ENCODE measurements at places on chromosomes 6 and 20. TPM values are rescaled to one million over a fixed set of nuclear protein-coding genes. Genes with fewer than 3 reads are reported as not detected.

The ADNP gene
- 70.7 TPM for total RNA-seq

The COL11A2 gene
- 1.4 TPM for total RNA-seq

DNA sequence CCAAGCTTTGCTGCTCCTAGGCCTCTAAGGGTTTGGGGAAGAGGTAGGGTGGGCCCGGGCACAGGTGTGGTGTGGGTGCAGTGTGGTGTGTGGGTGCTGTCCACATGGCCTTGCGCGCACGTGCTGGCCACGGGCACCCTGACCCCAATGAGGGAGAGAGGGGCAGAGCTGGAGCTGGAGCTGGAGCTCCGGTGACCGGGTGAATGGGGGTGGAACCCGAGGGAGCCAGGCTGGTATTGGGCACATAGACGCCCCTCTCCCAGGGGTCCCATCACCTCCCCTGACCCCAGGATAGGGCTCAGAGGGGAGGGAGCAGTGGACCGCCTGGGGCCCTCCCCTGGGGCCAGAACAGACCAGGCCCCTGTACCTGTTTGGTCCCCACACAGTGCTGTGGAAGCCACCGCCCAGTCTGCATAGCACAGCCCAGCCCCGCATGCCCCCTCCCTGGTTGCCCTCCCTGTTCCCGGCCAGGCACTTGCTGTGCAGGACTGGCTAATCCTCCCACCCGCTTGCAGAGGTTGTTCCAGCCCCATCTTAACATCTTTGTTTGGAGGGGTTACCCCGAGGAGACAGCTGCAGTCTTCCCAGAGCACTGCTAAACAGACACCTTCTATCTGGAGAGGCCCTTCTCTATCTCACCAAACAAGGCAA is 984 bp downstream of the ADAM33 start:
- peaks cover 3% of the 10 kb centered on the region for H3K4me1 ChIP-seq
- no peak overlapping the region for H3K4me3 ChIP-seq
- H3K27me3 ChIP-seq: peaks cover 55% of the 10 kb centered on the region
- no peak for DNase-seq

DNA sequence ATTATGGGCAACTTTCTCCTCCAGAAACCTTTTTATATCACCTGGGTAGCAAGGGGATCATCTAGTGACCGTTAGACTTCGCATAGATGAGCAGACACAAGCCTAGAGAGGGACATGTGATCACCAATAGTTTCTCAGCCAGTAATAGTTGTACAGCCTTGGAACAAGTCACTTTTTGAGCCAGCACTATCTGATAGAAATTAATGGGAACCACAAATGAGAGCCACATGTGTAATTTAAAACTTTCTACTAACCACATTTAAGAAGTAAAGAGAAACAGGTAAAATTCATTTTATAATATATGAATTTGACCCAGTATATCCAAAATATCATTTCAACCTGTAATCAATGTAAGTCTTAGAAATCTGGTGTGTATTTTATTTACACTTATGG is 592 bp upstream of the CTNNBL1 start:
- H3K27ac ChIP-seq: peak overlapping the region; percentile 81
- H3K27me3 ChIP-seq: peaks cover 13% of the 10 kb centered on the region
- peak overlapping the region; percentile 92 for H3K4me3 ChIP-seq
- no peak for DNase-seq

GRCh38 chr20:52936351-52937340 is 35.5 kb upstream of the TSHZ2 start:
- H3K4me1 ChIP-seq: no peaks in the 10 kb centered on the region
- no peak overlapping the region for H3K27ac ChIP-seq
- no peak for DNase-seq
- H3K36me3 ChIP-seq: no peaks in the 10 kb centered on the region
- H3K27me3 ChIP-seq: no peaks in the 10 kb centered on the region

The HFE gene
- total RNA-seq: 3.5 TPM

DNA sequence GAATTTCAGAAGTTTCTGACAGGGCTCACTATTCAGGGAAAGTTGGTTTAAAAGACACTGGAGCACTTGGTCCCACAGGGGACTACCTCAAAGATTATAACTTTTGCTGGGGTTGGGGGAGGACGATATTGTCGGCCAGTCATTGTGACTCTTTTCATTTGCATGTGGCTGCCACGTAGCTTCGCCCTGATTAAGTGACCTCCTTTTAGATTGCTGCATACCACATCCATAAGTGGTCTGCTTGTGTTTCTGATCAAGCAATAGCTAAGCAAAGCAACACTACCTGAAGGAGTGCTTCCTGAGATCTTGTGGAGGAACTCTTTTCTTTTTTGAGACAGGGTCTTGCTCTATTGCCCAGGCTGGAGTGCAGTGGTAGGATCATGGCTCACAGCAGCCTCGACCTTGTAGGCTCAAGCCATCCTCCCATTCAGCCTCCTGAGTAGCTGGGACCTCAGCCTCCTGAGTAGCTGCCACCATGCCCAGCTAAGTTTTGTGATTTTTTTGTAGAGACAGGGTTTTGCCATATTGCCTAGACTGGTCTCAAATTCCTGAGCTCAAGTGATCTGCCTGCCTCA is 691.3 kb downstream of the EPM2A start:
- DNase-seq: no peak
- H3K4me3 ChIP-seq: no peak overlapping the region
- peaks cover 2% of the 10 kb centered on the region for H3K27me3 ChIP-seq
- no peaks in the 10 kb centered on the region for H3K36me3 ChIP-seq
- H3K27ac ChIP-seq: no peak overlapping the region

DNA sequence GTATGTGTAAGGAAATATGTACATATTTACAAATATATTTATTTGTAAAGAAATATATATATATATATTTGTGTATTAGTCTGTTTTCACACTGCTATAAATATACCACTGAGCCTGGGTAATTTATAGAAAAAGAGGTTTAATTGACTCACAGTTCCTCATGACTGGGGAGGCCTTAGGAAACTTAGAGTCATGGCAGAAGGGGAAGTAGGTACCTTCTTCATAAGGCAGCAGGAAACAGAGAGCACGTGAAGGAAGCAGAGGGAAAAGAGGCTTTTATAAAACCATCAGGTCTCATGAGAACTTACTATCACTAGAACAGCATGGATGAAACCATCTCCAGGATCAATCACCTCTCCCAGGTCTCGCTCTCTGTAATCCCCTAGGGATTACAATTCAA is 644.5 kb upstream of the HS3ST5 start:
- H3K36me3 ChIP-seq: no peaks in the 10 kb centered on the region
- H3K27ac ChIP-seq: no peak overlapping the region
- no peaks in the 10 kb centered on the region for H3K27me3 ChIP-seq
- H3K4me1 ChIP-seq: peaks cover 9% of the 10 kb centered on the region

The ZNF512B gene
- 19.3 TPM for total RNA-seq

The DEFB128 gene
- total RNA-seq: not detected

The KIF25 gene
- total RNA-seq: not detected

The FOXA2 gene
- total RNA-seq: not detected

DNA sequence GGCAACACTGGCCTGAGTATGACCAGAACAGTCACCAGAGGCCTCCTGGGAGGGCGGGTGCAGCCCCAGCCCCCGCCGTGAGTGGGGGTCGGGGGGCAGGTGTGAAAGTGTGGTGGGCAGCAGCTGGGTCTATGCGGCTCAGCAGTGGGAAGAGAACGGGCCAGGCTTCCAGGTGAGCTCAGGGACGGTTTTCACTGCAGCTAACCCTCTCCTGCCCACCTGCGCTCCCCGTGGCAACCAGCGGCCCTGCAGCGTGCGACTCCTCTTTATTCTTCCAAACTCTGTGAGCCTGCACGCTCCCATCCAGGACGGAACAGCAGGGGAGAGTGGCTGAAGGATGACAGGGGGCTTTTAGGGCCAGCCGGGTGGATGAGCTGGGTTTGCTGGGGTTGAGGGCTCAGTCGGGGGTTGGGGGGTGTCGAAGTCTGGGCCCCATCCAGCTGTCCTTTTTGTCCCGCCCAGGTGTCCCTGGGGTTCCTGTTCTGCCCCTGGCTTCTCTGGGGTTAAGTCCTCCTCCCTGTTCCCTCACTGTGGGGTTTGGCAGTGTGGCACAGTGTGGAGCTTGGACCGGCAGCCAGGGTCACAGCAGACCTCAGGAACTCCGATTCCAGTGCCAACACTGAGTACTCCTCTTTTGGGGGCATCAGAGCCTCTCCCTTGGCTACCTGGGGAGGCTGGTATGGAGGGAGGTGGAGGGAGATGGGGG is 859 bp upstream of the BIRC7 start:
- no peaks in the 10 kb centered on the region for H3K36me3 ChIP-seq
- no peaks in the 10 kb centered on the region for H3K4me1 ChIP-seq
- H3K27me3 ChIP-seq: peaks cover 20% of the 10 kb centered on the region
- H3K27ac ChIP-seq: no peak overlapping the region

The DAAM2 gene
- not detected for total RNA-seq

The ARFGEF3 gene
- total RNA-seq: 0.06 TPM

DNA sequence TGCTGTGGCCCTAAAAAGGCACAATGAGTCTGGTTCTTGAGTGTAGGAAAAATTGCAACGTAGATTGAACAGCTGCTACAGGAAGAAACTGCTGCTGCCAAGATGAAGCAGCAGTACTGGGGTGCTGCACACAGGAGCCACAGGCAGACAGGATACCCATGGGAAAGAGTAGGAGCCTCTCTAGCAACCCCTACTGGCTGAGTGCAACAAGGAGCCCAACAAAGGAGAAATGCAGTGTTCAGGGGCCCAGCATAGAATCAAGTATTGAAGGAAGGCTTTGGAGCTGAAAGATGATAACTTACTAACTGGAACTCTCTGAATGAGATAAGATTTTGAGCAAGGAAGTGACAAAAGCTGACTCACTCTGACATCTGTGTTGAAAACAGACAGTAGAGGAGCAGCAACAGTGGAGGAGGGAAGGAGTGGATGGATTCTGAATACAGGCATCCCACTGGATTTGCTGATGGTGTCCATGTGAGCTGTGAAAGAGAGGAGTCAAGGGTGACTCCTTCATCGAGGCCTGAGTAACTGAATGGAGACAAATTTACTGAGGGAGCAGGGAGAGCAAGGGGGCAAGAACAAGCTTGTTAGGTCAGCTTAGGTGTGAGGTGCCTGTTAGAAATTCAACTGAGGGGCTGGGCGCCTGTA is 534.7 kb upstream of the JARID2 start:
- no peak overlapping the region for H3K4me3 ChIP-seq
- peaks cover 31% of the 10 kb centered on the region for H3K4me1 ChIP-seq
- H3K36me3 ChIP-seq: peaks cover 4% of the 10 kb centered on the region
- peak; percentile 75 for DNase-seq
- H3K27me3 ChIP-seq: no peaks in the 10 kb centered on the region

- no peak for DNase-seq
- H3K27ac ChIP-seq: no peak overlapping the region
- peaks cover 7% of the 10 kb centered on the region for H3K4me1 ChIP-seq
- H3K36me3 ChIP-seq: peaks cover 16% of the 10 kb centered on the region
- no peaks in the 10 kb centered on the region for H3K27me3 ChIP-seq
- no peak overlapping the region for H3K4me3 ChIP-seq
These were observed 46.4 kb downstream of the PTPRA start for GRCh38 chr20:2919518-2920245.

DNA sequence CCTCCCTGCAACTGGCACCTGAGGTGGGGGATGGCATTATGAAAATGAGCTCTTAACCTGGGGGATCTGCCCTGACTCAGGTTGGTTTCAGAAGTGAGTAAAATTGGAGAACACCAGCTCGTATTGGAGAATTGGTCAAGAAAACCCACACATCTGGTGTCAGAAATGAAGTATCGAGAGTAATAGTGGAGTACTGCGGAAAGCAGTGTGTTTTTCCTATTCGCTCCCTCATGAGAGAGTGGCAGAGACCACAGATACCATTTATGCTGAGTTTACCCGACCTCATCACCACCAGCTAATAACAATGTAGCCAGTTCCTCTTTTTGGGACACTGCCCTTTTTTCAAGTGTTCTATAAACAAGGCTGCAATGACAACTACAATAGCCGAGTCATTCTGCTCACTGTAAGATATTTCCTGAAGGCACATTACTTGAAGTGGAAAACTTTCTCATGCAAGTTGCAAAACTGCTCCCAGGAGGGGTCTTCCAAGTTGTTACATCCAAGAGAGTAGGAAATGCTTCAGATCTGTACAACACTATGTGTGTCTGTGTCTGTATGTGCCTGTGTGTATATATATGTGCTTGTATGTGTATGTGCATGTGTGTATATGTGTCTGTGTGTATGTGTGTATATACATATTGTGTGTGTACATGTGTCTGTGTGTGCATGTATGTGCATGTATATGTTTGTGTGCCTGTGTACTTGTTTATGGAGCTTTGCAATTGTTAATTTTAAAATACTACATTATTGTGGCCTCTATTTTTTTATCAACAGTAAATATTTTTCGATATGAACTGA is 106.0 kb upstream of the CST7 start:
- no peaks in the 10 kb centered on the region for H3K4me1 ChIP-seq
- no peak overlapping the region for H3K27ac ChIP-seq
- H3K4me3 ChIP-seq: no peak overlapping the region
- no peak for DNase-seq
- H3K27me3 ChIP-seq: peaks cover 36% of the 10 kb centered on the region
- no peaks in the 10 kb centered on the region for H3K36me3 ChIP-seq

The SLC35D3 gene
- total RNA-seq: not detected

DNA sequence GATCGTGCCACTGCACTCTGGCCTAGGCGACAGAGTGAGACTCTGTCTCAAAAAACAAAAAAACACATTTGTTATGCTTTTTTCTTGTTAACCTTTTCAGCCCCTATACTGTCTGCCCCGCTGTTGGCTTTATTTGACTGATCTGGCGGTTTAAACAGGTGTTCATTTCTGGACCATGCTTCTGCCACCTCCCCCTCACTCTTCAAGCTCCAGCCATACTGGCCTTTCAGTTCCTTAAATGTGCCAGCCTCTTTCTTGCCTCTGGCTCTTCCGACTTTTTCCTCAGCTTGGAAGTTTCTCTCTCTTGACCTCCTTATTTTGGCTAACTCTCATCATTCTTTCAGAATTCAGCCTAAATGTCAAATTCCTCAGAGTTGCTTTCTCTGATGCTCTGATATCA is 35.2 kb upstream of the TXLNB start:
- H3K4me3 ChIP-seq: no peak overlapping the region
- peaks cover 16% of the 10 kb centered on the region for H3K36me3 ChIP-seq
- H3K4me1 ChIP-seq: peaks cover 26% of the 10 kb centered on the region
- DNase-seq: no peak

GRCh38 chr6:46906776-46907175 is 15.0 kb downstream of the ADGRF5 start:
- no peak overlapping the region for H3K27ac ChIP-seq
- DNase-seq: no peak
- no peaks in the 10 kb centered on the region for H3K4me1 ChIP-seq
- H3K36me3 ChIP-seq: no peaks in the 10 kb centered on the region
- no peaks in the 10 kb centered on the region for H3K27me3 ChIP-seq
- no peak overlapping the region for H3K4me3 ChIP-seq

- H3K27ac ChIP-seq: no peak overlapping the region
- no peaks in the 10 kb centered on the region for H3K36me3 ChIP-seq
- no peaks in the 10 kb centered on the region for H3K4me1 ChIP-seq
- no peak overlapping the region for H3K4me3 ChIP-seq
- peaks cover 10% of the 10 kb centered on the region for H3K27me3 ChIP-seq
- DNase-seq: peak; percentile 80
These were observed 33.4 kb upstream of the AAR2 start for GRCh38 chr20:36202891-36203338.

DNA sequence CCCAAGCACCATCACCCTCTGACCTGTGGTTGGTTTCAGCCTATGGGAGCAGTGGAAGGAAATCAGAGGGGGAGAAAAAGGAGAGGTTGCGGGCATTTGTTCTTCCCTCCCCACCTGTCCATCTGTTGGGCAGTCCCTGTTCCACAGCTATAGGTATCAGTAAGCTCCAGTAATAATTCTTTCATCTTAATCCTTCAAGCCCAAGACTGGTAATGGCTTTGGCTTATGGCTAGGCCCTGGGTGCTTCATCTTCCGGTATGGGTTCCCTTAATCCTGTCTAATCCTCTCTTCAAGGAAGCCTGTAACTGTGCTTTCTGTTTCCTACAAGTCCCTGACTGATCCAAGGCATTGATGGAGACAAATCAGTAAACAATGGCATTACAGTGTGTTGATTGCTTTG is 42.2 kb upstream of the STK35 start:
- H3K36me3 ChIP-seq: no peaks in the 10 kb centered on the region
- H3K27me3 ChIP-seq: peaks cover 25% of the 10 kb centered on the region
- no peak overlapping the region for H3K4me3 ChIP-seq
- DNase-seq: no peak
- no peak overlapping the region for H3K27ac ChIP-seq
